ENCODE measurements at places on chromosomes 5 and 9. TPM values are rescaled to one million over a fixed set of nuclear protein-coding genes. Genes with fewer than 3 reads are reported as not detected.

The FGF10 gene
- total RNA-seq: not detected

DNA sequence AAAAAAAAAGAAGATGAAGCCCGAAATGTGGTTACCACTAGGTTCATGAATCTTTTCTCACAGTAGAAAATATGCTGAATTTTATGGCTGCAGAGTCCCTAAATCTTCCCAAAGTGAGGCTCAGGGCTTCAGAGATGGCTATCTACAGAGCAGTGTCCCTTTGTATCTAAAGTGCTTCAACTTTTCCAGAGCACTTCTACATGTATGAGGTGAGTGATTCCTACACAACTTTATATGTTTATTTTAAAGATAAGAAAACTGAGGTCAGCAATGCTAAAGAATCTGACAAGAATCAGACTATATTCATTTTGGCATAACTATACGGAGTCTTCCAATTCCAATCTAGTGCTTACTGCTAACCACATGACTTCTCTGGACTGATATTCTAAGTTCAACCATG, 53.2 kb downstream of the MRPS27 start:
- no peaks in the 10 kb centered on the region for H3K27me3 ChIP-seq
- H3K4me1 ChIP-seq: peaks cover 22% of the 10 kb centered on the region

DNA sequence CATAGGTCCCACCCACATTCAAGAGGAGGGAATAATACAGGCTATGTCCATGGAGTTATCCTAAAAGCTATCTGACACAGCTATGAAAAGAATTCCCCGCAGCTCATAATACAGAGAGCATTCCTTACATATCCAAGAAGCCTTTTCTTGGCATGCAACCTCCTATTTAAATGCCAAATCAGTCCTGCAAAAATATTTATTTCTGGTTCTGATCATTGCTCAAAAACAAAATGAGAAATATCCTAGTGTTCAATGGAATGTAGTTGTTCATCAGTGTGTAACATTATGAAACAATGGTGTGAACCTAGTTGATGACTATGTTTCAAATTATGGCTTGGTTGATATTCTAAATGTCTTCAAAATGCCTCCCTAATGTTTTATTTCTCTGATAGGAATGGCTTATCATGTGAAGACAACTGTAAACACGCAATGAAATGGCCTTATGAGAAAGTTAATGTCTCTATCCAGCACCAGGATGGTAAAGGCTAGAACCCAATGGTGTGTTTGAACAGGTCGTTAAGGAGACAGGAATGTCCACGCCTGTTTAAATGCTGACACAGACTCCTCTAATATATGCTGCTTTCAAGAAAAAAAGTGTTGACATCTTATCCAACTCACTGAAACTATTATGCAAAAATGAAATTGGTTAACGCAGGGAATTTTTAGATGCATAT, 126.7 kb upstream of the CDH6 start:
- H3K4me3 ChIP-seq: no peak overlapping the region
- H3K27me3 ChIP-seq: no peaks in the 10 kb centered on the region
- H3K36me3 ChIP-seq: no peaks in the 10 kb centered on the region
- DNase-seq: no peak

DNA sequence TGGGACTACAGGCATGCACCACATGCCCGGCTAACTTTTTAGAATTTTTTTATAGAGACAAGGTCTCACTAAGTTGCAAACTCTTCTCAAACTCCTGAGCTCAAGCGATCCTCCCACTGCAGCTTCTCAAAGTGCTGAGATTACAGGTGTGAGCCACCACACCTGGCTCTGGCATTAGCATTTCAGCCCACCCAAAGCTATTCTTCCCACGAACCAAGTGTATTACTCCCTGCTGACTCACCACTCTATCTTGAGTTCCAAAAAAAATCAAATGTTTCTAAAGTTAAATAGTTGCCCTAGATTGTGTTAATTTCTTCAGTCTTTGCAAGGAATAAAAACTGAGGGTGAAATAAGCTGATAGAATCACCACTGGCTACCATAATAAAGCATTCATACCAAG, 205.5 kb downstream of the ARRDC3 start:
- H3K4me3 ChIP-seq: no peak overlapping the region
- H3K27ac ChIP-seq: no peak overlapping the region
- H3K4me1 ChIP-seq: peaks cover 6% of the 10 kb centered on the region
- H3K27me3 ChIP-seq: peaks cover 3% of the 10 kb centered on the region
- no peak for DNase-seq

- peaks cover 10% of the 10 kb centered on the region for H3K36me3 ChIP-seq
- peaks cover 16% of the 10 kb centered on the region for H3K4me1 ChIP-seq
- DNase-seq: no peak
- no peaks in the 10 kb centered on the region for H3K27me3 ChIP-seq
- H3K27ac ChIP-seq: peak overlapping the region; percentile 77
These were observed 24.9 kb upstream of the ANXA6 start for GRCh38 chr5:151182524-151182900.

GRCh38 chr5:123036391-123037103, at the start of gene PPIC:
Gene PPIC (minus strand): TSS chr5:123036725. CDS start chr5:123036625, 100 bp downstream.
- no peak within 1 kb of the TSS for H3K27ac ChIP-seq
- H3K4me1 ChIP-seq: peaks cover 12% of the 10 kb centered on the region
- peaks cover 77% of the 10 kb centered on the region for H3K27me3 ChIP-seq
- H3K4me3 ChIP-seq: peak within 1 kb of the TSS; percentile 46
- DNase-seq: peak; percentile 18

The CCDC152 gene
- 18.1 TPM for total RNA-seq

DNA sequence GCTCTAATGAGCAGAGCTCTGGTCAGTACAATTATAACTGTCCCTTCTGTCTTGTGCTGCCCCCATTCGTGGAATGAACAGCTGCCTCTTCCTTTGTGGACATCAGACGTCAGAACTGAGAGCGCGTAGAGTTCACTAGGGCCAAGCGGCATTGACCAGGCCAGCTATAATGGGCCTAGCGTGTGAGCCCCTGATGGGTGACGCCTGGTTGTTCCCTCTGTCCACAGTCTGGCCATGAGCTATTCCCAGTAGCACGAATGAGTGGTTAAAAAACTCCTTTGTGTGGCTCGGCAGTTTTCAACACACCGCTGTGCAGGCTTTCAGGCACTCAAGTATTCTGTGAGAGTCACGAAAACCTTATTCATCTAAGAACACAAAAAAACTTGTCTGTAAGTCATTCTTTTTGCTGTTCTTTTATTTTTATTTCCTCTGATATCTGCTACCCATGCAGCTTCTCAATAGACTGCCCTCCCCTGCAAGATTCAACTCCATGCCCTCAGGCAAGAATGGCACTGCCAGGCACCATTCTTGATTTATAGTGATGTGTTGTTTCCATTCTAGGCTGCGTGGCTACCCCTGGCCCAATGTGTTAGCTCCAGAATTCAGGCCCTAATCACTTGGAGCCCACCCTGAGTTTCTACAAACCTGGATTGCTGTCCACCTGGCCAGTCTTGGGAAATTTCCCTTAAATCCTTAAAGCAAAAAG, 52.5 kb downstream of the ANKDD1B start:
- peaks cover 1% of the 10 kb centered on the region for H3K36me3 ChIP-seq
- no peak overlapping the region for H3K27ac ChIP-seq
- H3K4me3 ChIP-seq: no peak overlapping the region
- peaks cover 12% of the 10 kb centered on the region for H3K4me1 ChIP-seq
- DNase-seq: no peak
- no peaks in the 10 kb centered on the region for H3K27me3 ChIP-seq

DNA sequence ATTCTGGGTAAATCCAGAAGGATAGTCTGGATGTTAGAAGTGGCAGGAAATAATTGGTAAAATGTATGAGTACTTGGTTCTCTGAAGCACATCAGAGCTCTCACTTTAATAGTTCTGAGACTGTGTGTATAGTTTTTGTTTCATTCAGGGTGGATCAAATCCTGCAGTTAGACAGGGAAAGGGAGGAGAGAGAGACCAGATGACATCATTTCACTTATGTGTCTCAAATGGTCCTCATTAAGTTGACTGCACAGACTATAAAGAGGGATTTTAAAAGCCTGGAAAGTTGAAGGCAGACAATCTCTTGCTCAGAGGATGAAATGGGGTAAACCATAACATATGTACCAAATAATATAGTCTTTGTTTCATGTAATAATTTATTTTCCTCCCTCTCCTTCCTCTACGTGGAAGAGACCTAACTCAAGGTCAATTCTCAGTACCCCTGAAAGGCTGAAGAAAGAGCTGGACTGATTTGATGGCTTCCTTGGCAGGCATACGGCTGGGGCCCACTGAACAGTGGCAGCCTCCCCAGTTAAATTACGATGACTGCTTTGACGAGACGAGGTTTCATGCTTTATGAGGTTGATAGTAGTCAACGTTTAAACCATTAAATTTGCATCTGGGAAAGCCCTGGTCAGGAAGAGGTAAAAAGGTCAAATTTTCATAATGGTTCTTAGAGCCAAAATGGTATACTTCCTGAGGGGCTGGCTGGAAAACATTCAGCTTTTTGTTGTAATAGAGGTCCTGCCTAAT, 395.1 kb upstream of the RPS23 start:
- peaks cover 6% of the 10 kb centered on the region for H3K27me3 ChIP-seq
- H3K27ac ChIP-seq: no peak overlapping the region
- peaks cover 41% of the 10 kb centered on the region for H3K4me1 ChIP-seq
- peak; percentile 19 for DNase-seq
- H3K4me3 ChIP-seq: no peak overlapping the region
- peaks cover 29% of the 10 kb centered on the region for H3K36me3 ChIP-seq

GRCh38 chr9:136232969-136233368, 12.6 kb downstream of the QSOX2 start:
- no peak overlapping the region for H3K4me3 ChIP-seq
- no peaks in the 10 kb centered on the region for H3K27me3 ChIP-seq
- H3K36me3 ChIP-seq: peaks cover 14% of the 10 kb centered on the region
- H3K27ac ChIP-seq: peak overlapping the region; percentile 30

DNA sequence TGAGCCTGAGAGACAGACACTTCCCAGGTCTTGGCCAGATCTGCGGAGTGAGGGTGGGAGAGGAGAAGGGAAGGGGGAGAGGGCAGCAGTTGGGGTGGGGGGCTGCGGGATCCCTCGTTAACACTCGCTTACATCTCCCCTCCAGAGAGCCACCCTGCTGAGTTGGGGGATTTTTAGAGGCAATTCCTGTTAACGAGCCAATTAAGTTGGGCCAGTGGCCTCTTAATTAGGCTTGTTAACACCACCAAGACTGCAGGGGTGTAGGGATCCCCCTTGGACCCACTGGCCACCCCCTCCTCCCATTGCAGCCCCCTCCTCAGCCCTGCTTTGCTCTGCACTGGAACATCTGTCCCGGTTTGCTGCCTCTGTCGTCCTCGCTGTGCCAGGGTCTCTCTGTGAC, 23.7 kb downstream of the CNTFR start:
- no peak overlapping the region for H3K27ac ChIP-seq
- H3K4me3 ChIP-seq: no peak overlapping the region
- peaks cover 20% of the 10 kb centered on the region for H3K27me3 ChIP-seq
- no peaks in the 10 kb centered on the region for H3K4me1 ChIP-seq
- no peaks in the 10 kb centered on the region for H3K36me3 ChIP-seq

The MEGF10 gene
- not detected for total RNA-seq

The GFPT2 gene
- 0.18 TPM for total RNA-seq

GRCh38 chr9:107228496-107229039, 54.5 kb upstream of the RAD23B start:
- no peak overlapping the region for H3K27ac ChIP-seq
- H3K4me3 ChIP-seq: no peak overlapping the region
- DNase-seq: no peak
- no peaks in the 10 kb centered on the region for H3K36me3 ChIP-seq
- H3K4me1 ChIP-seq: no peaks in the 10 kb centered on the region

GRCh38 chr5:115758356-115758755, 58.1 kb downstream of the CDO1 start:
- H3K27ac ChIP-seq: no peak overlapping the region
- no peak overlapping the region for H3K4me3 ChIP-seq
- H3K27me3 ChIP-seq: peaks cover 48% of the 10 kb centered on the region

- H3K4me1 ChIP-seq: no peaks in the 10 kb centered on the region
- H3K36me3 ChIP-seq: no peaks in the 10 kb centered on the region
These were observed 111.9 kb downstream of the MTRR start for GRCh38 chr5:7980881-7981280.

- no peaks in the 10 kb centered on the region for H3K27me3 ChIP-seq
- peaks cover 22% of the 10 kb centered on the region for H3K4me1 ChIP-seq
- no peak overlapping the region for H3K4me3 ChIP-seq
- peaks cover 70% of the 10 kb centered on the region for H3K36me3 ChIP-seq
- DNase-seq: no peak
- peak overlapping the region; percentile 68 for H3K27ac ChIP-seq
These were observed 14.1 kb downstream of the TRIM32 start for GRCh38 chr9:116700882-116701865.

GRCh38 chr5:122997294-122997693, 39.2 kb downstream of the PPIC start:
- H3K36me3 ChIP-seq: no peaks in the 10 kb centered on the region
- H3K27me3 ChIP-seq: peaks cover 12% of the 10 kb centered on the region
- H3K27ac ChIP-seq: no peak overlapping the region
- no peak for DNase-seq
- H3K4me3 ChIP-seq: no peak overlapping the region
- H3K4me1 ChIP-seq: peaks cover 3% of the 10 kb centered on the region

GRCh38 chr9:134925011-134925511, 7.3 kb upstream of the FCN1 start:
- H3K4me3 ChIP-seq: no peak overlapping the region
- no peaks in the 10 kb centered on the region for H3K36me3 ChIP-seq
- peaks cover 7% of the 10 kb centered on the region for H3K27me3 ChIP-seq
- no peak for DNase-seq

DNA sequence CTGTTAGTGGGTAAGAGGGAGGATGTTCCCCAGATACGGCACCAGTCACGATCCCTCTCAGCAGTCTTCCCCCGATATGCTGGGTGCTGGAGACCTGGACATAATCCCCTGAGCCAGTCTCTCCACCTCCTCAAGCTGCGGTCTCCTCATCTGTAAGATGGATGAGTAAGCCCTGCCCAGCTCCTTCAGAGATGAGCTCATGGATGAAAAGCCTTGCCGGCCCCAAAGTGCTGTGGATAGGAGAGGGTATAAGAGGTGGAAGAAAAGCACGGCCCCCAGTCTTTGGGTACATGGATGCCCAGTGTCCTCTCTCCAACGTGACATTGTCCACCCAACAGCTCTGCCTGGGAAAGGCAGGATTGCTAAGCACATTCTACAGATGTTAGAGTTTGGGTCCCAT, 4.5 kb downstream of the CAMK2A start:
- no peaks in the 10 kb centered on the region for H3K4me1 ChIP-seq
- DNase-seq: no peak
- H3K27me3 ChIP-seq: no peaks in the 10 kb centered on the region
- H3K36me3 ChIP-seq: no peaks in the 10 kb centered on the region
- H3K27ac ChIP-seq: no peak overlapping the region

- no peaks in the 10 kb centered on the region for H3K36me3 ChIP-seq
- H3K27ac ChIP-seq: no peak overlapping the region
- DNase-seq: no peak
- H3K4me3 ChIP-seq: no peak overlapping the region
These were observed 135.9 kb upstream of the RGMB start for GRCh38 chr5:98637557-98637956.

GRCh38 chr9:4769321-4770080, 23.2 kb upstream of the RCL1 start:
- H3K4me1 ChIP-seq: peaks cover 2% of the 10 kb centered on the region
- no peak for DNase-seq
- H3K4me3 ChIP-seq: no peak overlapping the region

GRCh38 chr9:23662320-23662719, 163.7 kb downstream of the ELAVL2 start:
- DNase-seq: no peak
- no peak overlapping the region for H3K27ac ChIP-seq
- no peaks in the 10 kb centered on the region for H3K36me3 ChIP-seq
- no peak overlapping the region for H3K4me3 ChIP-seq
- no peaks in the 10 kb centered on the region for H3K27me3 ChIP-seq

The GMCL2 gene
- not detected for total RNA-seq

GRCh38 chr5:168578538-168579487, at the start of gene PANK3:
Gene PANK3 (minus strand): TSS chr5:168579368. CDS start chr5:168579283, 85 bp downstream.
- peak within 1 kb of the TSS; percentile 93 for H3K4me3 ChIP-seq
- H3K4me1 ChIP-seq: peaks cover 30% of the 10 kb centered on the region
- DNase-seq: no peak
- H3K27ac ChIP-seq: peak within 1 kb of the TSS; percentile 95
- no peaks in the 10 kb centered on the region for H3K27me3 ChIP-seq

The AGXT2 gene
- total RNA-seq: not detected

The SLCO6A1 gene
- total RNA-seq: not detected
